ENCODE measurements at places on chromosomes 12 and 14. TPM values are rescaled to one million over a fixed set of nuclear protein-coding genes. Genes with fewer than 3 reads are reported as not detected.

DNA sequence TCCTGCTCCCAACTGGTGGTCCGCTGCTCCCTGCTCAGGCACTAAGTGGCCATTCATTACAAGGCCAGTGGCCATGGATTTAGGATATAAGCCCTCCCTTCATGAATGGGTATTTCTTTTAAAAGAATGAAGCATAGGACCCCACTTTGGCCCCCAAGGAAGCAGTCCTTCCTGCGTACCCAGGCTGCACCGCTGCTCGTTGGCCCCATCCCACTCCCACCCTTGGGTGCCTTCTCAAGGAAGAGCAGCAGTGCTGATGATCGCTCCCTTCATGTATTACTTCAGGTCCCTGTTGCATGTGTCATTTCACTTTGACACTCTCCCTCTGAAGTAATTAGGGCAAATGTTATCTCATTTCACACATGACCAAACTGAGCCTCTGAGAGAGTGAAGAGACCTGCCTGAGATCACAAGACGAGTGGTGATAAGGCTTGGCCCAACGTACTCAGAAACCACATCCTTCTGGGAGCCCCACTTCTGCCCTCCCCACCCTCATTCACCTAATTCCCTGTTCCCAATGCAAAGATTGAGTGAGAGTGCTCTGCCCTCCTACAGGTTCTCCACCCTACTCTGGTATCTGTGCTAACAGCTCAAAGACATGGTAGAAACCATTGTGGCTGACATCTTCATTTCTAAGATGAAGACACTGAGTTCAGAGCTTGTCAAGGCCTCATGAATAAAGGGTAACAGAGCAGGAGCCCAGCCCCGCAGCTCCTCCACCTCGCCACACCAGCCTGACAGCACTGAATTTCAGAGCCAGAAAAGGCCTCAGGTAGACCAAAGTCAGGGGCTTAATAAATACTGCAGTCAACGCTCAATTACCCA lies 10.3 kb upstream of the KRT2 start:
- no peak for DNase-seq

- DNase-seq, result no peak
Measured at GRCh38 chr12:4157122-4157521, 116.4 kb upstream of the CCND2 start.

DNA sequence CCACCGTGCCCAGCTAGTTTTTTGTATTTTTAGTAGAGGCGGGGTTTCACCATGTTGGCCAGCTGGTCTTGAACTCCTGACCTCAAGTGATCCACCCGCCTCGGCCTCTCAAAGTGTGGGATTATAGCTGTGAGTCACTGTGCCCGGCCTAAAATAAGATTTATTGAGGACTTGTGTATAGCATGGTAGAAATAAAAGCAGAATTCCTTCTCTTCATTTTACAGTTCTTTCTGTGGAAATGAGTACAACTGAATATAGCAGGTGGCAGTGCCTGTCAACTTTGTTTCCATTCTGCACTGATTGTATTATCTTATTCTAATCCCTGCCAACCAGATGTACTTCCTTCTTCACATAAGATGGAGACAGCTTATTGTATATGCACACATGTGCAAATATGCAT lies 41.0 kb downstream of the DIP2B start:
- DNase-seq, result no peak

GRCh38 chr12:131283191-131283861 lies 329.6 kb downstream of the ADGRD1 start:
- no peak for DNase-seq

DNA sequence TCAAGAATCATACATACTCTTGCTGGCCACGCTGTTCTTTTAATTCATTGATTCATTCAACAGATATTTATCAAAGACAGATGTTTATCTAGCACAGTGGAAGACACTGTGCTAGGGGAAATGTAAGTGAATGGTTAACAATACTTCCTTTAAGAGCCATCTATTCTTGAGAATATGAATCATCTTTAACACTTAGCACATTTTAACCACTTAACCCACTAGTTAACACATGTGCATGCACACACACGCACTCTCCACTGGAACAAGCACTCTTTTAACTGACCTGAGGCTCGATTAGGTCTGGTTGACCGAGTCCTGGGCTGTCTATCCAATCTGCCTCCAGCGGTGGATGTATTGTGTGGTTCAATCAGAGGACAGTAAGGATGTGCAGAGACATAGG lies 34.6 kb downstream of the LMNTD1 start:
- no peak for DNase-seq

GRCh38 chr12:51871918-51872688 lies 15.8 kb upstream of the ANKRD33 start:
- no peak for DNase-seq

- no peak for DNase-seq
Measured at GRCh38 chr12:43306066-43306465, 245.9 kb downstream of the ADAMTS20 start.

DNA sequence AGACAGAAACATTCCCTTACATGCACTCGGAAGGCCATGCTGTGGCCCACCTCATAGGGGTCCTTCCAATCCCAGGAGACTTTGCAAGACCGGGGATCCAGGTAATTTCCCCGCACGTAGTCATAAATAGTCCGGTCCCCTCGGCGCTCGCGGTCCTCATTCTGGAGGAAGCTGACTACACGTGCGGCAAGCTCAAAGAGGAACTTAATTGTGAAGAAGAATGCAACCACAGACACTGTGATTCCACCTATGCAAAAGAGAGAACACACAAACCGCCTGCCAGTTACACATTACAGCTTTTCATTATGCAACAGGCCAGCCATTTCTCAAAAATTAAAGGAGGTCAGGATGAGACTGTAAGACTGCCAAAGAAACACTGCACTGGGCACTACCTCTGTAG lies 28.4 kb downstream of the AREL1 start:
- DNase-seq, result no peak

GRCh38 chr12:123655420-123655819 lies 15.5 kb upstream of the TCTN2 start:
- DNase-seq, result no peak

- DNase-seq, result no peak
Measured at GRCh38 chr12:51632623-51633022, 41.6 kb downstream of the SCN8A start.

DNA sequence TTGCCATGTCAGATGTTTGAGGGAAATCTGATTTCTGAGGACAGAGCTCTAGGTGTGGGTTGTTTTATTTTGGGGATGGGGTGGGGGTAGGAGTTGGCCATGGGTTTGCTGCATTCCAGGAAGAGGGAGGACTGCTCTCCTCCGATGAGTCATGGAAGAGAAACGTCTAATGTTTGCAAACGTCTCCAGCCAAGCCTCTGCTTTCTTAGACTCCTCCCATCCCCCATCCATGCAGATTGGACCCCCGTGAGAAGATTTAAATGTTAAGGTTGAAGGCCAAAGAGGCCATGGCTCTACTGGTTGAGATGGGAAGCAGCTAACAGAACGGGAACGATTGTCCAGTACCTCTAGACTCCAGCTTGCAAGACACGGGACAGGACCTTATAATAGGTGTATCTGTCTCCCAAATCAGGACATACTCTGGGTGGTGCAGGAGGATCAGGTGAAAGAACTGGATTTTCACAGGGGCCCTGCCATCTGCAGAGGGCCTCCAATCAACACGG lies 11.4 kb upstream of the ATP2A2 start:
- no peak for DNase-seq

CLEC4E gene
- 2.0 TPM for polyA plus RNA-seq

CIDEB gene
- polyA plus RNA-seq, result 32.3 TPM

SDS gene
- polyA plus RNA-seq, result 0.53 TPM

COL2A1 gene
- 33.7 TPM for polyA plus RNA-seq

BEST3 gene
- 0.25 TPM for polyA plus RNA-seq
